B cell (primary cell): ENCODE measurements at places on chromosomes 16 and 17.

GRCh38 chr17:64357191-64357981 is 33.3 kb downstream of the PECAM1 start:
- no peak overlapping the region for H3K4me3 ChIP-seq
- H3K36me3 ChIP-seq: peaks cover 69% of the 10 kb centered on the region
- no peaks in the 10 kb centered on the region for H3K4me1 ChIP-seq
- DNase-seq: no peak

- no peak for DNase-seq
- H3K27me3 ChIP-seq: no peaks in the 10 kb centered on the region
- no peak overlapping the region for H3K4me3 ChIP-seq
- no peak overlapping the region for H3K27ac ChIP-seq
- H3K36me3 ChIP-seq: peaks cover 2% of the 10 kb centered on the region
- peaks cover under 1% of the 10 kb centered on the region for H3K4me1 ChIP-seq
Observed at GRCh38 chr16:318628-319027, 33.9 kb downstream of the AXIN1 start.

DNA sequence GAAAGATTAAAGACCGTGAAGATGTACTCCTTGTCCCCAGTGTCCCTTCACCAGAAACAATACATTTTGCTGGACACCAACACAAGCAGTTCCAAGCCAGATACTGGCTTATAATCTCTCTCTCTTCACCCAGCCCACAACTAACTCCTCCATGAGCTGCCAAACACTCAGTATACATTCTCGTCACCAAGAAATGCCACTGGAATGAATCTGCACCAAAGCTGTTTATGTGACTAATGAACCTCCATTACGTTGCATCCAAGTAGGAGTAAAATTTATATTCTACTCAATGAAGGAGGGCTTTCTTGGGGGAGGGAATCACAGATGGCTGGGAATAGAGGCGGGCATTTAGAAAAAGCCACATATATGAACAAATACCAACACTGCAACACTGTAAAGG is 20.9 kb upstream of the SOX9 start:
- no peak overlapping the region for H3K27ac ChIP-seq
- no peaks in the 10 kb centered on the region for H3K27me3 ChIP-seq

GRCh38 chr17:66720027-66720426 is 114.9 kb upstream of the CACNG5 start:
- H3K4me1 ChIP-seq: no peaks in the 10 kb centered on the region
- H3K27ac ChIP-seq: no peak overlapping the region
- H3K27me3 ChIP-seq: no peaks in the 10 kb centered on the region
